CD14-positive monocyte (primary cell): ENCODE measurements at places on chromosomes 7 and 10.
A peak's percentile ranks its signal among the peaks of the same experiment; 100 is the strongest.

- no peak for DNase-seq
These were observed 56.1 kb downstream of the COBL start for GRCh38 chr7:51260516-51260915.

DNA sequence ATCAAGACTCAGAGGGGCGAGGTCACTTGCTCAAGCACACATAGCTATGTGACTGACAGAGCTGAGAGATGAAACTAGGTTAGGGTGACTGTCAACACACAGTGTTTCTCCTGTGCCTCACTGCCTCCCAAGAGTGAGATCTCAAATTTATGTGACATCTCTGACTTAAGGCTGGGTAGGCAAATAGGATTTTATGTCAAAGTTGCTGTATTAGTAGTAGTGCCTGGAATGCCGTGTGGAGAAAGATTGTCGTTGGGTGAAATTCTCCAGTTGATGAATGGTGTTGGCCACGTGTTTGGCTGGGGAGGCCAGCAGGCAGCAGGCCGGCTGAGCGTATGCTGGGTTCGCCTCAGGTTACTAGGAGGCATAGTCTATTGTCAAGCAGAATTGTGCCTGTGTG, 148.3 kb upstream of the BMPER start:
- no peak for DNase-seq

DNA sequence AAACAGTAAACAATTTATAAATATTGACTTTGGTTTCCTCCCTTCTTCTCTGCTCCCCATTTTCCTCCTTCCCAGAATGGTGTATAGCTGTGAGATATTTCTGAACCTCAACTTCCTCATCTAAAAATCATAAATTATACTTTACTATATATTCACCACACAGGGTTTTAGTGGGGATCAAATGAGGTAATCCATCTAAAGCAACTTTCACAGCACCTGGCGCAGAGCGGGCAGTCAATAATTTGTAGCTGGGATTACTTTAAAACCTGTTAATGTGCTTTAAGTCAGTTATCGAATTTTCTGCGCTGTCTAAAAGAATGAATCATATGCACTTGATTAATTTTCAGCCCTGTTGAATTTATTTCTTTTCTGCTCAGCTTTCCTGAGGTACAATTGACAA, 172.7 kb downstream of the PTEN start:
- no peak for DNase-seq

- DNase-seq: no peak
These were observed 44.9 kb downstream of the GLI3 start for GRCh38 chr7:42192066-42192465.

GRCh38 chr7:29609162-29610037, 45.8 kb downstream of the PRR15 start:
- no peak for DNase-seq

DNA sequence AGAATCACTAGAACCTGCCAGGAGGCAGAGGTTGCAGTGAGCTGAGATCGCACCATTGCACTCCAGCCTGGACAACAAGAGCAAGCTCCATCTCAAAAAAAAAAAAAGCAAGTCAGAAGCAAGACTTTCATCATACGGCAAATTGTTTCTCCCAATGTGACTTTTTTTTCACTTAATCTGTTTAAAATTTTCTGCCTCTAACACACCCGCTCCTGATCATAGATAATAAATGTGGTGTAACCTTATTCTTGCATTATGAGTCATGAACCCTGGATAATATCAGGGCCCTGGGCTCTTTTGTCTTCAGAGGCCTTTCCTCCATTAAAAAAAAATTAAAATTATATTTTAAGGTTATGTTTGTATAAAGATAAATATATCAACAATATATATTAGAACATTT, 111.4 kb upstream of the JCAD start:
- DNase-seq: no peak

DNA sequence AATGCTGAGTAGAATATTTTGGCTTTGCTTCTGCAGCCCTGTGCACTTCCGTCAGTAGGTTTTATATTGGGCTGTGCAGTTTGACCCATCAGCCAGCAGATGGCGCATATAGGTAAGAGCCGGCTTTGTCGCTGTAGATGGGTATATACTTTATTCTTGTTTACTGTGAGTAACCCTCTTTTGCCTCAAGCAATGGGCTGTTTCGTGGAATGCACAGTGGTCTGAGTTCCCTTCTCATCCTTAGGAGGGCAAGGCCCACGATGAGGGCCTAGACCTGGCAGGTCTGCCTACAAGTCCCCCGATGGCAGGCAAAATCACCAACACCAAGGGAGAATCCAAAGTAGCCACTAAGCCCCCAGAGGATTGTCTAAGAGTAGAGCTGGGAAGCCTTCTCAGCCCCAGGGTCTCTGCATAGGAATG, 1002.9 kb upstream of the KCND2 start:
- DNase-seq: peak; percentile 11

DNA sequence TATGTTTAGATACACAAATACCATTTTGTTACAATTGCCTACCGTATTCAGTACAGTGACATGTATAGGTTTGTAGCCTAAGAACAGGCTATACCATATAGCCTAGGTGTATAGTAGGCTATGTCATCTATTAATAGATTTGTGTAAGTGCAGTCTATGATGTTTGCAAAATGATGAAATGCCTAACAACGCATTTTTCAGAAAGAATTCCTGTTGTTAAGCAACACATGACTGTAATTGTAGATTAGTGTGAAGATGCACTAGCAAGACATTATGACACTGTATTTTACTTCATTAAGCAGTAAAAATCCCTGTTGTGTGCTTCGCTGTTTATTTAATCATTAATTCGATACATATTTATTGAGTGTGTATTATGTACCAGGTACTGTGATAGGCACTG, 446.0 kb downstream of the SUGCT start:
- DNase-seq: no peak

DNA sequence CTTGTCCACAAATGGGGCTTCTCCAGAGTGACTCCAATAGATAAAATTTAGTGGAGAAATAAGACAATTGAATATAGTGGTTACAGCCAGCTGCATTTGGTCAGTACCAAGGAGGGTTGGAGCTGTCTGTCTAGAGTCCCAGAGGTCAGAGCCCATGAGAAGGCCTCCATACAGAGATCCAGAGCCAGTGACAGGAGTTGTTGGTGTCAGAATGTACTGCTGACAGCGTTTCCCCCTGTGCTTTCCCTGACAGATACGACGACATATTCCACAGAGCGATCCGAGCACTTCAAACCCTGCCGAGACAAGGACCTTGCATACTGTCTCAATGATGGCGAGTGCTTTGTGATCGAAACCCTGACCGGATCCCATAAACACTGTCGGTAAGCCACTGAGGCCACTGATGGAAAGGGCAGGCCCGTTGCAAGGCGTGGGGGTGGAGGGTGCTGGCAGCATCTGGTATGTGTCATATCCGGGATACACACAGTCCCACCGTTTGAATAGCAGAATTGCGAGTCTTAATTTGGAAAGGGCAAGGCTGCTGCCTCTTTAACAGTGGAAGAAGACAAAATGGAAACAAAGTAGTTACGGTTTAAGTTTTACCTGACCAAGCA, 483.6 kb downstream of the NRG3 start:
- DNase-seq: no peak

GRCh38 chr10:63496561-63496960, 24.6 kb upstream of the REEP3 start:
- no peak for DNase-seq

DNA sequence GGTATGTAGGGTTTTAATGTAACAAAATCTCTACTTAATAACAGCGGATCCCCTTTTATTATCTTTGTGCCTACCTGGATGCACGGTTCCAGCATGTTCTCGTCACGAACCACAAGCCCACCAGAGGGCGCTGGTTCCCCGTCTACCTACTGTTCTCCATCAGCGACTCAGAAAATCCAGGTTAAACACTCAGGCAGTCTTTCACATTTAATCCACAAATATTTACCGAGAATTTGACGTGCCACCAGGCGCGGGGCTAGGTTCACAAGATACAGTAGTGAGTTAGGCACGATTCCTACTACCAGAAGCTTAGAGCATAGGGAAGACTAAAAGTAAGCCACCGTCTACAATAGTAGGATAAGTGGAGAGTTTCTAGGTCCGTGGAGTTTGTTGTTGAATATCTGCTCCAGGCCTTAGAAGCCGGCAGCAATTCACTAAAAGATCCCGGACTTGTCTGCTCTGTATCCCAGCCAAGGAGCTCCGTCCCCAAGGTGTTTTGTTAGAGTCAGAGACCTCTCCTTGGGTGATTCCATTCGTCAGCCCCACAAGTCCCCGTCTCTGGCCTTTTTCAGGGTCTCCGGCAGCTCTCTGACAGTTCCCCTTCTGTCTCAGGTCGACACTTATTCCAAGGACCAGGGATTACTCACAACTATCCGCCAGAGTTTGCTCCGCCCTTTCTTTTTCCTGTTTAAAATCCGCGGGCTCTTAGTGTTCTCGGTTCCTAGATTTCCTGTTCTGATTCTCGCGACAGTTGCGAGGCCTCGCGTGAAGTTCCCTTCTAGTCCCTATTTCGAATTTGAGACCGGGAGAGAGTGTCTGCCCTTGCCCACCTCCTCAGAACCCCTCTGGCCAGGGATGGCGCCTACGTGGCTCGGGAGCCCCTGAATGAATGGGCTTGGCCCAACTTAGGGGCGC, 1.5 kb upstream of the KAZALD1 start:
- peak; percentile 93 for DNase-seq

DNA sequence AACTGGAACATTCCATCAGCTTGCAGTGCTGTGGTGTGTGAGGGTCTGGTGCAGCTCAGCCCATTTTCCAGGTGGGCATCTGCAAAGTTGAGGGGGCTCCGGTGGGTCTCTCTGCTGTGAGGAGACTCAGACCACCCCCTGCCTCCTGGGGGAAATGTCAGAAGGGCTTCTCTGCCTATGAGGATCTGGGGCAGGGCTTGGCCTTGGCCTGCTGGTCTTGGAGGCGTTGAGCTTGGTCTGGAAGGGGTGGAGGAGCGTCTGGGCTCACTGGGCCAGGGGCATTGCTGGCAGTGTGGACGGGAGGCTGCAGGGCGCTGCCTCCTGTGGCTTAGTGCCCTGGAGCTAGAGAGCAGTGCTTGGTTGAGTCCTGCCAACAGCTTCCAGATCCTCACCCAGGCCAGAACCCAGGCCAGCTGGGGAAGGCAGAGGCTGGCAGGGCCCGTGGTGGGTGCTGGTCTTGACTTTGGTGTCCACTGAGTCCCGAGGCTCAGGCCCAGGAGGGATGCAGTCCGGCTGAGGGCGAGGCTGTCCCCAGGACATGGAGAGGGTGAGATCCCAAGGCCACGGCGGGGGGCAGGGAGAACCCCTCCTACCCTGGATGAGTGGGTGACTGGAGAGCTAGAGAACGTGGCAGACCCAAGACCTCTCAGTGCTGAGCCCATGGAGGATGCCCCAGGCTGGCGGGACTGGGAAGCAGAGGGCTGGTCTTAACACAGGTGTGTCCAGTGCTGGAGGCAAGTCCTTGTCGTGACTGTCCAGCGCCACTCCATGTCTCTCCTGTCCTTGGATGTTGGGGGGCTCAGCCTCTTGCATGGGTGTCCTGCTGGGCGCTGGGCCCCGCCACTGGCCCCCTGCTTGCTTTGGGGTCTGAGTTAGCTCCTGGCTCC, 2.8 kb downstream of the SPRN start:
- no peak for DNase-seq
